Central memory CD4-positive, alpha-beta T cell (primary cell): ENCODE measurements at places on chromosomes 16 and 17.

GRCh38 chr16:88983771-88984687 lies 7.0 kb upstream of the CBFA2T3 start:
- no peak for DNase-seq

DNA sequence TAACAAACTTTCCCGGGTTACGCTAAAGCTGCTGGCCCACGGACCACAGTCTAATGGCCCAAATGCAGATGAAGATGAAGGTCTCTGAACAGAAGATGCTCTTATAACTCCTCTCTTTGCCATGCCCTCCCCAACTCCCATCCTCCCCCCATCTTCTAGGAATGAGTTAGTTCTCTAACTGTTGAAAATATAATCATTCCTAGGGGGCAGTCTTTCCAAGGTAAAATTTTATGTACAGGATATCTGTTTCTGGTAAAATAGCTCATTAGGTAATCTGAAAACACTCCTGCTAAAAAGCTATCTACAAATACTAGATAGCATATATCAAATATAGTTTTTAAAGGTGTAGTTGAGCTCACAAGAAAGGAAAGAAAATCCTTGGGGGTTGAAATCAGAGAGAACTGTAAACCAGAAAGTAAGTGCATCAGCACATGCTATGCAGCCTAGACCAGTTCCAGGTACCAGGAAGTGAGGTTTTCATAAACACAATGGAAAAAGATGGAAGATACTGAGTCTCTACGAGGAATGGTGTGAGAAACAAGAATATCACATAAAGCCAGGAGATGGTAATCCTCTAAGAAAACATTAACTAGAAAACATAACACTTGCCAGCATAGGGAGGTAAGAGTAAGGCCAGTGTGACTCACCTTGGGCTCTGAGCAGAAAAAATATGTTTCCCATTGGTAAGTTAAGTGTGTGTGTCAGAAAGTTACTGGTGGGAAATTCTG lies 38.1 kb downstream of the CMC2 start:
- no peak for DNase-seq

- no peak for DNase-seq
Observed at GRCh38 chr17:17380145-17380925, 77.2 kb downstream of the NT5M start.

- no peak for DNase-seq
Observed at GRCh38 chr16:27489421-27489820, 60.3 kb downstream of the GTF3C1 start.

DNA sequence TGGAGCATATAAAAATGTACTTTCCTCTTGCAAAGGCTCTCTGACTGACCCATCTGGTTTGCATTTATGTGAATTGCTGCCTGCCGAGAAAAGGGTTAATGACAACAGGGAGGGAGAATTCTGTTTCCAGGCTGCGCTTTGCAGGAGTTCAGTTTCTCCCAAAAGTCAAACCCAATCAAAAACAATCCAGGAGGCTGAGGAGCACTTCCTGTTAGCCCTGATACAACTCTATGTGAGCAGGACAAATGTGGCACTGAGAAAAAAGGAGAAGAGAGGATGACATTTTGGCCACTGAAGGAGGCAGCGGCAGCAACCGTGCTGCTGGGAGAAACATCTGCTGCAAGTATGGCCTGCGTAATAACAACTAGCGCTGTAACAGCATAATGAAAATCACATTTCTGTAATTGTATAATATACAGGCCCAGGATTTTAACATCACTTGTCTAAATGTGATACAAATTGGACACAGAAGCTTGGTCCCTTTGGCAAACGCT lies 26.8 kb upstream of the ELAC2 start:
- DNase-seq: no peak

GRCh38 chr17:8408371-8408770 lies 10.7 kb upstream of the RNF222 start:
- no peak for DNase-seq

GRCh38 chr17:4310354-4311060 lies 46.7 kb upstream of the ANKFY1 start:
- no peak for DNase-seq

DNA sequence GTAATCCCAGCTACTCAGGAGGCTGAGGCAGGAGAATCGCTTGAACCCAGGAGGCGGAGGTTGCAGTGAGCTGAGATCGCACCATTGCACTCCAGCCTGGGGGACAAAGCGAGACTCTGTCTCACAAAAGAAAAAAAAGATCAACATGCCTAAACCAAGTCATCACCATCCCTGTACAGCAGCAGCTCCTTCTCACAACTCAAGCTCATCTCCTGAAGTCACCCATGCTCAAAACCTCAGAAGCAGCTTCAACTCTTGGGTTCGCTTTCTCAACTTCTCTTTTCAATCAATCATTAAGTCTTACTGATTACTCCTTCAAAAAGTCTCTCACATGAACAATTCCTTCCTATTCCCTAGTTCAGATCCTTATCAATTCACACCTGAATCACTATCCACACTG lies 31.3 kb downstream of the PHLPP2 start:
- no peak for DNase-seq

GRCh38 chr17:77356109-77356689 lies 215.4 kb downstream of the SEC14L1 start:
- DNase-seq: no peak

GRCh38 chr17:4019275-4019674 lies 55.0 kb upstream of the ATP2A3 start:
- no peak for DNase-seq

- no peak for DNase-seq
Observed at GRCh38 chr17:72432143-72432621, 311.4 kb downstream of the SOX9 start.

DNA sequence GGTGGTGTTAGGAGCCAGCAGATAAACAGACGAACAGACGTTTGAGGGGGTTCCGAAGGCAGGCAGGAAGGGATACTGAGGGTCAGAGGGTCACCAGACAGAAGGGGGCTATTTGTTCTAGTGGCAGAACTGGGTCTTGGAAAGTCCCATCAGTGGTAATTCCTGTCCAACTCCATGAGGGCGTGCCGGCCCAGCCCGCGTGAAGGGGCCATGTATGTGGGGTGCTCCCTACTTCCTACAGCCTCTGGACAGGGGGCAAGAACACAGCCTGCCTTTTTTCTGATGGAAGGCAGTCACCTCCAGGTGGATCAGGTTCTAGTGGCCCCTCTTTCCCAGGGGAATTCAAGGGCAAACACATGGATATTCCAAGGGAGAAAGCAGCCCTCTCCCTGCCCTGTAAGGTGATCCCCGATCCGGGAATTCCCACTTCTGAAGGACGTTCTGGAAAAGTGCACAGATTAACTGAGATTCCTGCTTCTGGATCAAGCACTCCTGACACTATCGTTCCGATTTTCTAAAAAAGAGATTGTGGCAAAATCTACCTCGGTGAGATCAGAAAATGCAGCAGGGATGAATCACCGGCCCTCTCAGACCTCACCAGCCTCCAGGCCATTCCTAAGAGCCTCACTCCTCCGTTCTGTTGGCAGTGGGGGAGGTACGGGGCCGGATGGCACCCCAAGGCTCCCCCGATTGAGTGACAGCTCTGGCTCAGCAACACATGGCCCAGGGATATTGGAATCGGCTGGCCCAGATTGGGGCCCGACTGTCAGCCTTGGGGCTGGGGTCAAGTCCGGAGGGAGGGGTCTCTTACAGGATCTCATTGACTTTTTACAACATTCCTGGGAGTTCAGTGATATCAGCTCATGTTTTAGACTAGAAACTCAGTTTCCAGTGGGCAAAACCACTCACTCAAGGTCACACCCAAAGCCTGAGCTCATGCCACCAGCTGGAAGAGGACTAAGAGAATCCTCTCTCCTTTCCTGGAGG lies 12.4 kb downstream of the STX1B start:
- no peak for DNase-seq

DNA sequence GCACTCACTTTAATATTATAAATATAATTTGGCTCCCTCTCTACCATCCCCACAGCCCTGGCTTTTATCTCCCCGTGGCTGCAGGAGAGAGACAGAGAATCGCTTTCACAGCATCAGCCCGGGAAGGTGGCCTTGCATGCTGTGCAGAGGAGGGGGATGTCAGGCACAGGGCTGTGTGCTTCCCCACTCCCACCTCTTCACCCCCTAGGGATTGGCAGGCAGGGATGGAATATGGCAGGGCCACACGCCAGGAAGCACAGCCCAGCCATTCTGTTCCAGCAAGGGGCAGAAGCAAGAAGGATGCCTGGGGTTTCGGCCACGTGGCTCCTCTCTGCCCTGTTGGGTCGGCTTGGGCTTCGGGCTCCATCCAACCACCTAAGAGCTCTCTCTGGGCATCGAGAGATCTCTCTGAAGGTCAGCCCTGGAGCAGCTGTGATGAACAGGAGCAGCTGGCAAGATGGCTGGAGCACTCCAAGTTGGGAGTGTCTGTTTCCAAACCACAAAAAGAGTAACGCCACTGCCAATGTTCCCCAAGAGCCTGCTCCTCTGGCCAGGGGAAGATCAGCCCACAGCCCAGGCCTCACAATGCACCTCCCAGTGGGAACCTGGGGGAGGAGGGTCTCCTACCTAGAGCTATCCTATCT lies 223.2 kb downstream of the C16orf78 start:
- no peak for DNase-seq

DNA sequence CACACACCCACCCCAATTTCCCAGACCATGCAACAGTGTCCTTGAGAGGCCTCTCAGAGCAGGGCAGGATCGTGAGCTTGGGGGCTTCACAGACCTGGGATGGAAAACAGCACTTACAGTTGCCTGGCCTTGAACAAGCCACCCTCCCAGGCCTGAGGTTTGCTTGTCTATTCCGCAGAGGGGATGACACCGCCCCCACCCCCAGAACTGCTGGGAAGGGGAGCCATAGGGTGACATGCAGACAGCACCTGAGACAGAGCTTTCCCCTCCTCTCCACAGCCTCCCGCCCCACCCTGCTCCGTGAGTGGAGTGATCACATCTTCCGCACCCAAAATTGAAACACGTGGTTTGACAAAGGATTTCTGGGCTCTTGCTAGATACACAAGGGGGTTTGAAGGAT lies 131.5 kb upstream of the TNRC6C start:
- no peak for DNase-seq

GRCh38 chr16:11572301-11572995 lies 14.3 kb downstream of the LITAF start:
- DNase-seq: peak; percentile 85

DNA sequence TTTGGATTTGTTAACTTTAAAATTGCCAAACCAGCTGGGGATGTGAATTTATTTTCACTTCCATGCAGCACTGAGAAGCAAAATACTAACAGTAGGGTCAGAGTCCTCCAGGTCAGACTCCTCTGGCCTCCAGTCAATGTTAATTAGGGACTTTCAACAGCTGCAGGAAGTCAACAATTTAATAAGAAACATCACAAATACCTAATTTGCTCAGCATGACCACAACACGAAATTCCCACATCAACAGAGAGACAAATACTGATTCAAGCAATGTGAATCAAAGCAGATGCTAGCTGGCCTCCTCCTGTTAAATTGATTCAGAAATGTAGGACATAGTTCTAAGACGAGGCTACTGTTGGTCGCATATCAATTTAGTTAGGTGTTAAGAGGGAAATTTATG lies 111.7 kb downstream of the ABCA8 start:
- no peak for DNase-seq

DNA sequence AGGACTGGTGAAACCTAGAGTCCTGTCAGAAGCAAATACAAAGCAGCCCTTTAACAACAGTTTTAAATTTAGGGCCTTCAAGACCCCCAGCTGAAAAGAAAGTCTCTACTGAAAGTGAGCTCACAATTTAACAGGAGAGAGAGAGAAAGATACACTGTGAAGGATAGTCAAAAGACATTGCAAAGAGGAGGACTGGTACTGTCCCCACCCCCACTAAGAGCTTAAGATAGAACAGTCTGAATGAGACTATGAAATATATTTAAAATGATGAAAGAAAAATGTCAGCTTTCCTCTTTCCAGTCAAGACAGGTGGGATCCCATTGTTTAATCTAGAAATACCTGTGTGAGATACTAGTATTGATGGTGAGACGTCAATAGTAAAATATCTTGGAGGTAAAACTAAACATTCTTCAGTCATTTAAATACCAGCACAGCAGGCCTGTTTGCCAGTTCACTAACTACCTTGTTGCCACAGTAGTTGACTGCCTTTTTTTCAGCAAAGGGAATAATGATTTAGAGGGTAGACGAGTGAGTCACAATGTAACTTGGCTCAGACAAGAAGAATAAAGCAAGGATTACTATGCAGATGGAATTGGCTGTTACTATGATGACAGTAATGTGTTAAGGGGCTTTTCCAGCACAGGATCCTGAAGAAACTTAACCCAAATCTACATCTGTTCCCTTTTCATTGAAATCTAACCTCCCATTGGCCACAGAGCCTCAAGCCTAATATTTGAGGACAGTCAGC lies 47.2 kb upstream of the RASL10B start:
- DNase-seq: no peak

DNA sequence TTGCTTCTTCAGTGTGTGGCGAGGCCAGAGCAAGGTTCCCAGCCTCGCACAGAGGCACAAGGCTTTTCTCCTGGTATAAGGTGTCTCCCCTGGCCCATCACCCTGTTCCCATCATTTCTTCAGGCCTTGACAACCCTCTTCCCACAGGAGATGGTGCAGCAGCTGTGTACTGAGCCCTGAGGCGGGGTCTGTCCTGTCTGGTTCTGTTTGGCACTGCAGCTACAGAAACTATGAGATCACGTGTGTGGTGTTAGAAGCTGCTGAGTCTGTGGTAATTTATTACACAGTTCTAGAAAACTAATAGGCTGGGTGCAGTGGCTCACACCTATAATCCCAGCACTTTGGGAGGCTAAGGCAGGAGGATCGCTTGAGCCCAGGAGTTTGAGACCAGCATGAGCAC lies 7.2 kb downstream of the PLA2G15 start:
- DNase-seq: no peak

GRCh38 chr17:18187821-18188761 lies 4.5 kb downstream of the ALKBH5 start:
- no peak for DNase-seq

DNA sequence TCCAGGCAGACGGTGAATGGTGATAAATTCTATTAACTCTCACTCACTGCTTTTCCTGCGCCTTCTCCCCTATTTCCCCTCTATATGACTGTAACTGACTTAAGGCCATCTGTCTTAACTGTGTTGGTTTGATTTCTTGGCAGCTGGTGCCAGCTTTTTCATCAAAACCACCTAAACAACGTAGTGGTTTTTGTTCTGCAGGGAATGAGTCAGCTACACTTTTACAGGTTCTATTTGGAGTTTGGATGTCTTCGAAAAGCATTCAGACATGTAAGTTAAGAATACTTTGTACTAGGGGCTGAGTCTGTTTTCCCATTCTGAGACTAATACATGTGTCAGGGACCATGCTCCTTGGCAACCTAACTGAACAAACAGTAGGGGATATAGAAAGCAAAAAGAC lies 8.5 kb downstream of the REXO5 start:
- DNase-seq: no peak

DNA sequence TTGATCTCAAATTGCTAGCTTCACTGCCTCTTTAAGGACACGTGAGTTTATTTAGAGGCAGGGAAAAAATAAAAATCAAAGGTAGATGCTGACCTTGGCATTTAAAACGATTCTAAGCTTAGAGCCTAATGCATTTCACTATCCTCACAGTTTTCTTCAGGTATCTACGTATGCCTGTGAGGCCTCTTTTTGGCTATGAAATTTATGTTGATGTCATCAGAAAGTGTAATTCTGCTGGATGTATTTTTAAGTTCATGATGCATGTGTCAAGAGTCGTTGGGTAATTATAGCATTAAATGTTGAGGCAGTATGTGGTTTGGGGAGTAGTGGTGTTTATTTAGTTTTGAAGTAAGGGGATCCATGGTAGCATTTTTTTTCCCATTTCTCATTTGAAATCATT lies 4.2 kb upstream of the KRTAP3-2 start:
- DNase-seq: no peak

GRCh38 chr17:50155115-50155819 lies 4.8 kb upstream of the PPP1R9B start:
- DNase-seq: no peak

GRCh38 chr17:66645259-66645658 lies 189.7 kb upstream of the CACNG5 start:
- DNase-seq: no peak

GRCh38 chr17:13008461-13008860 lies 9.4 kb downstream of the ELAC2 start:
- no peak for DNase-seq
